ENCODE measurements at places on chromosomes 6 and 20.

- DNase-seq, result peak; percentile 20
These were observed 27.6 kb downstream of the ZNF311 start for GRCh38 chr6:28977341-28978132.

GRCh38 chr6:99032396-99032795 lies 84.7 kb upstream of the FBXL4 start:
- DNase-seq, result no peak

GRCh38 chr6:55892749-55893357 lies 17.5 kb upstream of the BMP5 start:
- no peak for DNase-seq

DNA sequence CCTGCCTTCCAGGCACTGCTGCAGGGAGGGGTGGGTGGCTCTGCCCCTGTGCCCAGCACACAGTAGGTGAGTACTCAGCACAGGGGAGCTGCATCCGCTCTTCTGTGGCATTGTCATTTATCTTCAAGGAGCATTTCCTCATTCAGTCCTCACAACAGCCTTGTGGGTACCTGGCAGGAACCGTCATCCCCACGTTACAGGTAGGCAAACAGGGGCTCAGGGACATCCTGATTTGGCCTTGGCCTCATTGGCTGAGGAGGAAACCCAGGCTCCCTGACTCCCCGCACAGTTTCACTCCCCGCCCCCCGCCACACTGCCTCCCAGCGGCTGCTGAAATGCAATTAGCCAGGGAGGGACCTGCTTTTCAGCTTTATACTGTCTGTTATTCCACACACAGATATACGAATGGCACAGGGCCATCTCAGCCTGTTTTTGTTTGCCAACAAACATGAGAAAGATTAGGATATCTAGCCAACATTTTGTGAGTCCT lies 24.2 kb upstream of the PNPLA1 start:
- DNase-seq, result no peak

GRCh38 chr6:133701633-133702331 lies 187.1 kb upstream of the TCF21 start:
- DNase-seq, result no peak

DNA sequence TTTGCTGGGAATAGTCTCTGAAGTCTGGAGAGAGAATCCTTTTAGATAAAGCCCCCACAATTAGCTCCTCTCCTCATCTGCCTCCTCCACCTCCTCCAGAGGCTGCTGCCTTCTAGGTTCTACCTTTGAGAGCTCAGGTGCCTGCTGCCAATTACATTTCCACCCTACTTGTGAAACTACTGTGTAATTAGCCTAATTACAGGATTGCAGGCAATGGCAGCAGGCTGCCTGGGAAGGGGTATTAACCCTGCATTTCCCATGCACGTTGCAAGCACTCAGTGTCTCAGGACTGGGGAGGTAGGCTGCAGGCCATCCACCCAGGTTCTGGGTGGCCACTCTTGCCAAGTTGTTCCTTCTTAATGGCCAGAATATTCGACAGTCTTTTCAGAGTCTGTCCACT lies 215.6 kb upstream of the ZNF217 start:
- no peak for DNase-seq

DNA sequence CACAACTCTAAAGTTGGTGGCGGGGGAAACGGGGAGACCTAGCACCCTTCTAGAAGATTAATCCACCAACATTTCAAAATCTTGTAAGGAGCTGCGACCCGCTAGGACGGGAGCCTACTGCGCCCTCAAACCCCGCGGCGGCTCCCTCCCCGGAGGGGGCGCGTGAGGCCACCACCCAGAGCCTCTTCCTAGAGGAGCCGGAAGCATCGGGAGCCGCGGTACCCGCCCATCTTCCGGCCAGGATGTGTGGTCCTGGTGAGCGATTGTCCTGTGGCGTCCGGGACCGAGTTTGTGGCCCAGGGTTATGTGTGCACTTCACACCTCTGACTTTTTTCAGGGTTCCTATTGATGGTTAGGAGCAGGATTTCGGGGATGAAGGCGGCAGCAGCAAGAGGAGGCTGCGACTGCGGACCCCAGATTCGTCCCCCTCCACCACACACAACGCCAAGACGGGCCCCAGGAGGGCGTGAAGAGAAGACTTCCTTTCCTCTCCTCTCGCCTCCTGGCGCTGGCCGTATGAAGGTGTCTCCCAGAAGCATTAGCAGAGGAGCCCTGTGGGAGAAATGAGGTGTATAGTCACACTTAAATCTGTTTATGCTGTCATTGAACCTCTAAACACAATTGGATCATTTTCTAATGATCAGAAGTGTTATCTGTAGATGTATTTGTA lies 10.7 kb downstream of the ZNF165 start:
- DNase-seq, result no peak

DNA sequence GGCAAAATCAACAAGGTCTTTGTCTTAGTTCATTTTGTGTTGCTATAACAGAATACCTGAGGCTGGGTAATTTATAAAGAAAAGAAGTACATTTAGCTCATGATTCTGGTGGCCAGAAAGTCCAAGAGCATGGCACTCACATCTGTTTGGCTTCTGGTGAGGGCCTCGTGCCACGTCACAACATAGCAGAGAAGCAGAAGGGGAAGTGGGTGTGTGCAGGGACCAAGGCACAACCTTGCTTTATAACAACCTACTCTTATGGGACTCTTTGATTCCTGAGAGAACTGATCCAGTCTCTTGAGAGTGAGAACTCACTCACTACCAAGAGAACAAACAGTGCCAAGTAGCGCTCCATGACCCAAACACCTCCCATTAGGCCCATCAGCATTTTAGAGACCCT lies 25.4 kb downstream of the GABRR2 start:
- DNase-seq, result no peak

GRCh38 chr20:63307538-63308217 lies 14.7 kb downstream of the COL20A1 start:
- no peak for DNase-seq

DNA sequence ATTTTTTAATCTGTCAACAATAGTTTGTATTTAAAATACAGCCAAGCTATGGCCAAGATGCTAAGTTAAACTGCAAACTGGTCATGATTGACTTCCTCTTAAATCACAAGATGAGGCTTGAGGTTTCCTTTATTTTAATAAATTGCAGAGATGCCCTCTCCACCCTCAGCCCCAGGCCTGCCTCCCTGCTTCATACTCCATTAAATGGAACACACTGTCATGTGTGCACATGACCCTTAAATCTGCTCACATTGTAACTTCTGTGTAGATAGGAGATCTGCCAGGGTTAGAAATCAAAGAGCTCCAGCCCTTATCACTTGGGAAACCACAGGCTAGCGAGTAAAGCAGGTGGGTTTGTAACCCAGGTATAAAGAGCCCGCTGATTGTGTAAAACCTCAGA lies 20.8 kb downstream of the DUSP22 start:
- DNase-seq, result no peak

- no peak for DNase-seq
These were observed 34.9 kb upstream of the PRDM1 start for GRCh38 chr6:106051226-106051625.

DNA sequence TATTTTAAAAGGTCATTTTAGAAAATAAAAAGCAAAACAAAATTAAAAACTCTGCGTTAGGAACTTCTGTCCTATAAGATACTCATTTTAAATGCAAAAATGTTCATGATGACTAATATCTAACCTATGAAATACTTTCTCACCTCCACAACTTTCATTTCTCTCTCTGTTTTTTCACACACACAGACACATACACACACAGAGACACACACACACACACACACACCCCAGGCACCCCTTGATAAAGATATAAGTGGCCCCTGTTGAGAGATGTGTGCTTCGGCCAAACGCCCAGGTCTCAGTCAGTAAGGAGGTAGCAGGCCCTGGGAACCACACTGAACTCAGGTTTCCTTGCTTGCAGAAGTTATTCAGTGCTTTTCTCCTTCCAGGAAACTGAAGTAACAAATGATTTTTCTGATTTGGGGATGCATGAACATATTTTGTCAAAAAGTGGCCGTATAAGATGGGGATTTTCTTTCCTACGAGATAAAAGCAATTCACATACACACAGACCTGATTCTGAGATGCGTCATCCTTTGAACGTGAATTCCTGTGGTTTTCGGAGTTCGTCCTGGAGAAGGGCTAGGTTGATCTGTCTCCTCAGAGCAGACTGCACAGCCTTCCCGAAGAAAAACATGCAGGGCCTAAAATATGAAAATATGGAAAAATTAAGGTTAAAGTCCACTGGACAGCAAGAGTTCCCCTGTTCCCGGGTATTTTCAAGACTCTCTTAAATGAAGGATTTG lies 306.8 kb upstream of the FOXQ1 start:
- no peak for DNase-seq

- no peak for DNase-seq
These were observed 8.1 kb downstream of the LYRM2 start for GRCh38 chr6:89630488-89630887.

GRCh38 chr6:40455686-40456389 lies 131.3 kb downstream of the LRFN2 start:
- no peak for DNase-seq

DNA sequence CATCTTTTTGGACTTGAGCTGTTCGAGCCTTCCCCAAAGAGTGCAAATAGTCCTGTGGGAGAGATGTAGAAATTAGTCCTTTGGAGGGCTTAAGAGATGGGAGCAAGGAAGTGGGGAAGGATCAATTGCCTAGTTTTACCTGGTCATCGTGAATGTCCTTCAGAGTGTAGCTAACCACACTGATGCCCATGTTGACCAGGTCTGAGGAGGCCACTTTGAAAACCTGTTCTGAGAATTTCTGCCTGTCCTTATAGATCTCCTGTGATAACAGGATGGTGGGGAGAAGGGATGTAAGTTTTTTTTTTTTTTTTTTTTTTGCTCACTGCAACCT lies 2.0 kb downstream of the FLOT1 start:
- DNase-seq, result no peak

- DNase-seq, result no peak
These were observed 46.3 kb upstream of the SRPK1 start for GRCh38 chr6:35967076-35967774.

- no peak for DNase-seq
These were observed 24.9 kb downstream of the ZBP1 start for GRCh38 chr20:57595041-57596030.

GRCh38 chr6:159404296-159404695 lies 235.1 kb downstream of the FNDC1 start:
- DNase-seq, result no peak

DNA sequence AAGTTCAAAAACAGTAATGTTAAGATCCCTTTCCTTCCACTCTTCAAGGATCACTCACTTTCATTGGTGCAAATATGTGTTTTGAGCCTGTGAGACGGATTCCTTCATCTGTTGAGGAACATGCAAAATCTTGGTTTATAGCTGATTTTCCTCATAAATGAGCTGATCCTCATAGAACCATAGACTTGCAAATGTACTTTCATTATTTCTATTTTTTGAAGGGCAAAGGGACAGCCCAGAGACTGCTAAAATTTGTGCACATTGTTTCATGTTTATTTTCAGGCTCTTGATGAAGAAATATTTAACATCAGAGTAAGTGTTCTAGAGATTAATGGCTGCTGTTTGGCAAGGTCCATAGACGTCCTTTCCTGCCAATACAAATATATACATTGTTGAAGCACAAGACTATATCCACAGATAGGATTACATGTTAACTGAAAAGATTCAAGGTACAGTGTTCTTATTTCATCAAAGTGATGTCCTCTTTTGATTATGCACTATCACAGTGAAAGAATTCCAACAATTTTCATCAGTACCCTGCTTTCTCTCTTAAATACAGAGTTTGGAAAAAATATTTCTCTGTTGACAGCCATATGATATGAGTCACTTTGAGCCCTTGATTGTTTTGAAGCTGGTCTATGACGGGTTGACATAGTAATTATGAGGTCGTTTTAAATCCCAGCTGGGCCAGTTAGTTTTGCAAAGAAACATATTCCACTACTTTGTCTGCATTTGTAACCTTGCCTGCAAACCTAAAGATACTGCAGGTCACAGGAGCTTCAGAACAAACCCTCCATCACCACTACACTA lies 95.7 kb downstream of the FILIP1 start:
- DNase-seq, result no peak

DNA sequence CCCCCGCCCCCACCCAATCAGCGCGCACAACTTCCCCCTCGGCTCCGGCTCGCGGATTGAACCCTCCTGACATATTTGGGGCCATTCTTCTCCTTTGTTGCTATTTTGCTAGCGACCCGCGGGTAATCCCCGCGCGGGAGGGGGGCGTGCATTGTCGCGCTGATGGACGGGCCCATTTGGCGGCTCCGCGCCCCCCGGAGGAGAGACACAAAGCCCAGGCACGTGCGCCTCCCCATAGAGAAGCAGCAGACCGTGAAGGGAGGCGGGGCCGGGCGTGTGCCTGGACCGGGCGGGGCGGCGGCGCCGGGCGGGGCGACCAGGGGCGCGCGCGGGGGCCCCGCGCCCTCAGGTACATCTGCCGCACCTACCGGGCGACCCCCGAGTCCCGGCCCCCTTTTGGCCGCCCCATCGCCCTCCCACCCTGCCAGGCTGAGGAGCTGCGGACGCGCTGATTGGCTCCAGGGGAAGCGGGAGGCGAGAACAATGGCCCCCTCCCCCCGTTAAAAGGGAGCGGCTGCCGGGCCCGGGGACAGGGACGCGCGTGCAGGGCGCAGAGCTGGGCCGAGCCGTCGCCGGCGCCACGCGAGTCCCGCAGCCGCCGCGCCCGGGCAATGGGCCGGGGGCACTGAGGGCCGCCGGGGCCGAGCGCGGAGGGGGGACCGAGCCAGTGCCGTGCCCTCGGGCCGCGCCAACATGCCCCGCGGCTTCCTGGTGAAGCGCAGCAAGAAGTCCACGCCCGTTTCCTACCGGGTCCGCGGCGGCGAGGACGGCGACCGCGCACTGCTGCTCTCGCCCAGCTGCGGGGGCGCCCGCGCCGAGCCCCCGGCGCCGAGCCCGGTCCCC lies at the start of gene INSM1:
INSM1 (plus strand) TSS at position 530 of the 843 bp plus-strand sequence; CDS start at position 694, 164 bp downstream.
- no peak for DNase-seq

DNA sequence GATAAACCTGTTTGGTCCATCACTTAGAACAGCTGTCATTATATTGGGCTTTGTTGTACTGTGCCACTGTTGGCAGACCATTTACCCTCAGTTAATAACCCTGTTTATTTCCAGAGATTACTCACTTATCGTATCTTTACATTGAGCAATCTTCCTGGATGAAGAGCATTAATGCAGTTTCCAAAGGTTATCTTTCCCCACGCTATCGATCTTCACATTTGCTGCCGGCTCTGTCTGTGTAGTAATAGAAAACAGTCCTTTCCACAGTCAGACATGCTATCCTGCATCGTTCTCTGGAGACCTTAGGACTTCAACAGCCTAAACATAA lies 27.4 kb downstream of the GHRH start:
- DNase-seq, result no peak

GRCh38 chr20:20869161-20869775 lies 156.8 kb upstream of the RALGAPA2 start:
- no peak for DNase-seq

DNA sequence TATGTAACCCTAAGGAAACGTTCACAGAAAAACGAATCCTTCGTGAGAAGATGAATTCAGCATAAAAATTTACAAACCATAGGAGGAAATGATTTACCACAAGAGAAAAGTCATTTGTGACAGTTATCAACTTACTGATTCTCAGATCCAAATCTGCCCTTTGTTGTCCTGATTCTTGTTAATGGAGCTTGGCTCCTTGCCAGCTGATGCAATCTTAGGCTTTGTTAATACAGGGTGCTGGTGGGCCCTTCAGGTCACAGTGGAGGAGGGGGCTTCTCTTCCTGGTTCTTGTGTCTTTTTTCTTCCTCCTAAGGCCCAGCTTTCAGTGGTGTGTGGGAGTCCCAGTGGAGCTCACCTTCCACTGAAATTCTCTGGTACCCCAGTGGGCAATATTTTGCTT lies 108.4 kb upstream of the MAP3K7 start:
- DNase-seq, result no peak

Data from stimulated activated CD8-positive, alpha-beta memory T cell treated with anti-CD3 and anti-CD28 coated beads, Interleukin-2, amount 100 ng/mL, for 48 hours (primary cell).